Stimulated activated CD4-positive, alpha-beta T cell treated with anti-CD3 and anti-CD28 coated beads, Interleukin-4, amount 100 ng/mL, for 24 hours (primary cell): ENCODE measurements at places on chromosomes 2 and 18.

- DNase-seq, result no peak
These were observed 463.3 kb upstream of the CELF4 start for GRCh38 chr18:38028946-38029345.

- no peak for DNase-seq
These were observed 44.3 kb downstream of the ST3GAL5 start for GRCh38 chr2:85844486-85844885.

DNA sequence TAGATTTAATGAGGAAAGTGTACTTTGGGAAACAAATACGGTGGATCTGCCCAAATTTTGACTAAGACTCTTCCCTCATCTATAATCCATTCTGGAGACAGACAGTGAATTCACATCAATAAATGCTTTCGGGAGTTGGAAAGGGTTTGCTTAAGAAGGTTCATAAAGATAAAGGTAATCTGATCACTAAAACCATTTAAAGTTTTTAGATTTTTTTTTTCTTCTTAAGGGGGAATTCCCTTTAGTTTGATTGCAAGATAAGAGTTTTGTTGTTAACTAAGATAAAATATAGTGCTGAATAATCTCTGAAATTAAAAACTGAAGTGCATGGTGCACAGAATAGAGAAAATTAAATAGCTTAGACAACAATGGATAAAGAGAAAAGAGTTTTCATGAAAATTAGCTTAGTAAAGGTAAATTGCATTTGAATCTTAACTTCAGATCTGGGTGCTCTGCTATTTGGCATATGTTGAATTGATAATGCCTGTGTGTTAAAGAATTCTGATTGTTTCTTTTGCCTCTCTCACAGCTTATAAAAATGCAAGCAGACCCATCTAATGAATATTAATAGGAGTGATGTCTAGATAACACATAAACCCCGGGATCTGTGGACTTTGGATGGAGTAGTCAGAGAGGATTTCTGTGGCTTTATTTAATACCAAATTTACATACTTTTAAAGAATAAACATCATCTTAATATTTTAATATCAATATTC, 100.8 kb downstream of the MEIS1 start:
- no peak for DNase-seq

DNA sequence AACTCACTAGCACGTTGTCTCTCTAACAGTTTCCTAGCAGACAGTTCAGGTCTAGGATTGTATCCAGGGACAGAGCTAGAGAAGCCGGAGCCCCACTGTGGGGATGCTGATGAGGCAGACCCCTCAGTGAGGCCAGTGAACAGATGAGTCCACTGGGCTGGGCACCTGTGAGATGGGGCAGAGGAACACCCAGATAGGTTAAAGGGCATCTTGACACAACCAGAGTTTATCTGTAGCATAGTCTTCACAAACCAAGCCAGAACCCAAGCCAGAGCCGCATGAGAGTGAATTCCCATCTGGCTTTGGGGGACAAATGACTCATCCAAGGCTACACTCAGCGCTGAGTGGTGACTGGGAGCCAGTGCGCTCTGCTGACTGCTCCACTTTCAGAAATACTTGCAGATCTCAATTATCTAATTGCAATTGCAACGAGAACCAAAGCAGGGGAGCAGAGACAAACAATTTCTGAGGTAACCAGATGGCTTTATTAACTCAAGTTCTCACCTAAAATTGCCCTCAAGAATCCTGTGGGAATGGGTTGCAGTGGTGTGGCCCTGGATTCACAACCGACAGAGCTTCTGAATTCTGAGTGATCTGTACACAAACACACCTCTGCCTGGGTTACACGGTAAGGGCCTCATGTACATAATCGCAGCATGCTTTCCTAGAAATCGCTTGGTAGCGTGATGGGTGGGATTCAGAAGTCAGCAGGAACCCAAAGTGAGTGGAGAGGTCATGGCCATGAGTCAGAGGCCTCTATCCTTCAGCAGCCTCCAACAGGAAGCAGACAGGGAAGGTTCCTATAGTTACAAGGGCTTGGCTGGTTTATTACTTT, 48.7 kb upstream of the MSH2 start:
- DNase-seq, result no peak

DNA sequence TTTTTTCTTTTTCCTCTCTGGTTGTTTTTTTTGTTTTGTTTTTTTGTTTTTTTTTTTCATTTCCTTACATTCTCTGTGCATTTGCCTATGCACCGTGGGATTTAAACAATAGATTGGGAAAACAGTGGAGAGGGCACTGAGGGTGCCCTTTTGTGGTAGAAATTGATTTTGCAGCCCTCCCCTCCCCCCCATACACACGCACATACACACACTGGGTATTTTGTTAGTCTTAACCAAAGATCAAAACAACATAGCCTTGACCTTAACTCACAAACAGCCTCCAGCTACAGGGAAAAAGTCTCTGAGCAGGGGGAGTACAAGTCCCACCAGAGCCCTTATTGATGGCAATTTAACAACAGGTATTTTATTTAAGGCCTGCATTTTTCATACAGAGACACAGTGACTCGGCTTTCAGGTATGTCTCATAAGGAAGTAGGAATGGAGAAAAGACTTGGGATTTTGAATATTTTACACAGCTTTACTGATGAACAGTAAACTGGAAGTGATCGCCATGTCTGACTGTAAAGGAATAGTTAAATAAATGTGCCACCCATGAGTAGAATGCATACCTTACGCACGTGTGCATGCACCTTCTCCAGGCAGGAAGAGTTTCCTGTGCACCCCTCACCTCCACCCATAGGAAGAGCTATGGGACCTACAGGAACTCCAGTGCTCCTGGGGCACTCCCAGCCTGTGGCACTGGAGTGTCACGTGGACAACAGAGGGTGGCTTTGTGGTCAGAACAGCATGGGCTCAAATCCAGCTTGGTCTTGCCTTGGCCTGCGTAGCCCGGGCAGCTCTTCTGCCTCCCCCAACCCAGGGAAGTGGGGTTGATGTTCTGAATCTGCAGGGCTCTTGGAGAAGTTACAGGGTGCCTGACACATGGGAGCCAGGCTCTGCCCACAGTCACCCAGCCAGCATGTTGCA, 266.4 kb downstream of the ANAPC1 start:
- no peak for DNase-seq

- no peak for DNase-seq
These were observed 161.7 kb downstream of the RND3 start for GRCh38 chr2:150325656-150326314.

GRCh38 chr2:145012214-145012670, 492.3 kb upstream of the ZEB2 start:
- DNase-seq, result no peak

- no peak for DNase-seq
These were observed 674.9 kb downstream of the ZEB2 start for GRCh38 chr2:143844986-143845385.

- DNase-seq, result no peak
These were observed 1143.5 kb upstream of the CELF4 start for GRCh38 chr18:38709122-38709521.

DNA sequence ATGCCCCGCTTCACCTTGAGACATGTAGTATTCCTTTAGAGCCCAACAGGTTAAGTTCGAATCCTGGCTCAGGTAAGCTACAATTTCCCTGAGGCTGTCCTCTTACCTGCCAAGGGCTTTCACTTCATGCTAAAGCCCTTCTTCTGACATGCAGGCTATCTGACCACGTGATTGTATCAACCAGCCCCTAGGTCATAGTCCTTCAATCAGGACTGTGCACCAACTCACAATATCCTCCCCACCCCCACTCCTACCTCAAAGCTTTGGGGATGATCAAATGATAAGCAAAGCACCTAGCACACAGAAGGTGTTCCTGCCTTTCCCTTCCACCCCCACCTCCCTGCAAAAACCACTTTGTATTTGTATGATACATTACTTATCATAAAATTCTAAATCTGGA, 78.9 kb downstream of the AAK1 start:
- DNase-seq, result no peak

DNA sequence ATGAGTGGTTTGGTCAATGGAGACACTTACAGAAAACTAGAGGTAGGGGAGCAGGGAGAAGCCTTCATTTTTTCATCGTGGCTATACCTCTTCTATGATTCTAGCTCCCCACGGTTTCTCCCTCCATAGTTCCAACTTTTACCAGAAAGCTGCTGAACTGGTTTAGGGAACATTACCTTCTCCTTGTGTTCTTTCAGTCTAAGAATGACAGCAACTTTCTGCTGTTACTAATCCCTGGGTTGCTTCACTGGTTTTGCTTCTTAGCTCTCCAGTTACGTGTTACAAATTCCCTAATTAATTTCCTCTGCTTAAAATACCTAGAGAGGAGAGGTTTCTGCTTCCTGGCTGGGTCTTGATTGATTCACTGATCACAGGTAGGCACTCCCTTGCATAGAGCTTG, 499.9 kb downstream of the SLC4A3 start:
- no peak for DNase-seq

- no peak for DNase-seq
These were observed 62.5 kb downstream of the REEP1 start for GRCh38 chr2:86274918-86275275.

GRCh38 chr2:99420031-99420430, 69.8 kb downstream of the REV1 start:
- DNase-seq, result no peak

- no peak for DNase-seq
These were observed 429.2 kb downstream of the PID1 start for GRCh38 chr2:228841877-228842276.

- DNase-seq, result no peak
These were observed 7.8 kb downstream of the COLEC11 start for GRCh38 chr2:3602553-3603339.

GRCh38 chr2:198913394-198914152, 544.2 kb downstream of the SATB2 start:
- DNase-seq, result no peak

DNA sequence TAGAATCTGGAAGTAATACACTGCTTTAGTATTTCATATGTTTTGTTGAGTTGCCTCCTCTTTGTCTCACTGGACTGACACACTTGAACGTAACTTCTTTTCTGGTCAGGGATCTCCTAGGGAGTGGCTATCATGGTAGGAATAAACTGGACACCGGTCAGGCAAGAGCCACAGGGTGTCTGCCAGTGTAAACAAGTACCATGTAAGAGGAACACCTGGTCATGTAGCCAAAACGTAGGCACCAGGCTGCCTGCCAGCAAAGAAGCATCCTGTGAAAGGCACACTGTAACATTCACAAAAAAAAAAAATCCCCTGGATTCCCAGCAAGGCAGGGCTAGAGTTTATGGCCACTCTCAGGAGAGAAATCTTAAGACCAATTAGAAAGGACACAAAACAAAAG, 372.8 kb upstream of the RND3 start:
- no peak for DNase-seq

- no peak for DNase-seq
These were observed 111.7 kb downstream of the SH3BP4 start for GRCh38 chr2:235063471-235063961.

- DNase-seq, result no peak
These were observed 60.7 kb upstream of the COX7A2L start for GRCh38 chr2:42421601-42422239.

GRCh38 chr2:69216535-69217332, 170.3 kb downstream of the GFPT1 start:
- DNase-seq, result no peak

DNA sequence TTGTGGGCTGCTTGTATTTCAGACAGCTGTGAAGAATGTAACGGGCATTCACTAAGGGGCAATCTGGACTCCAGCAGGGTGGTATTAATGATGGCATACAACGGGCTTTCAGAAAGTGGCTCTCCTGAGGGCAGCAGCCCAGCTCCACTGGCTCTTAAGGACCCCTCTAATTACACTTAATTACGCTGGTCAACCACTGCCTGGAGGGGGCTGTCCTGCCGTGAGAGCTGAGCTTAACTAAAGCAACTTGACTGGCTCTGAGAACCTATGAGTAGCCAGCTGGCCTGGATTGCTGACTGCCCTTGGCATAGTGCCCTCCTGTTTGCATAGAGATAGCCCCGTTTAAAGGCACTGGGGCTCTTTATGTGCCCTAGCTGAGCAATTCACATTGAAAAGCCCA, 3.8 kb downstream of the LIPG start:
- DNase-seq, result no peak

DNA sequence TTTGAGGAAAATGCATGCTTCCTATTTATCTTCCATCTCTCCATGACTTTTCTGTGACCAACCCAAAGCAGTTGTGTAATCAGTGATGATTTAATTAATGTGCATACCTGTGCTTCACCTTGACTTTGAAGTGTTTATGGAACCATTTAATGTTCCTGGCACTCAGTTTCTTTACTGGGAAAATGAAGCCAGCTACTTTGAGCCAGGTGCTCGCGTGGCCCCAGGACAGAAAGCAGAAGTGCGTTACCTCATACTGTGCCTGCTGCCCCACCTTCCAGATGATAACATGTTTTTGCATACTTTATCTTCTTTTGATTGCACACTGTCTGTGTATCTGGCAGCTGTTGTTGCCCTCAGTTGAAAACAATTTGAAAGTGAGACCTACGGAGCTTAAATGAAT, 61.3 kb downstream of the PMAIP1 start:
- no peak for DNase-seq

DNA sequence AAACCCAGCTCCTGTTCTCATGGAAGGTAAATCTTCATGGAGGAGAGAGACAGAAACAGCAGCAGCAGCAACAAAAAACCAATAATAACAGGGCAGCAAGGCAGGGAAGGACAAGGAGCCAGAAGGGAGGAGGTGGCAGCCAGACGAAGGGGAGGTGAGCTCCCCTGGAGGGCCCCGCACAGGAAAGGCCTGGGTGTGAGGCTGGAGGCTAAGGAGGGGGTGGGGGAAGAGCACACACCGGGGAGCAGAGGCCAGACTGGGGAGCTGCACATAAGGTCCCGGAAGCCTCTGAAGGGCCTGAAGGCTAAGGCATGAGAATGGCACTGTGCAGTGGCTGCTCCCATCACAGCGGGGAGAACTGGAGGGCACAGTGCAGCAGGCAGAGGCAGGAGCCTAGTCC, 94.8 kb upstream of the SMAD7 start:
- DNase-seq, result no peak

GRCh38 chr2:236826606-236827156, 257.1 kb downstream of the ACKR3 start:
- no peak for DNase-seq

DNA sequence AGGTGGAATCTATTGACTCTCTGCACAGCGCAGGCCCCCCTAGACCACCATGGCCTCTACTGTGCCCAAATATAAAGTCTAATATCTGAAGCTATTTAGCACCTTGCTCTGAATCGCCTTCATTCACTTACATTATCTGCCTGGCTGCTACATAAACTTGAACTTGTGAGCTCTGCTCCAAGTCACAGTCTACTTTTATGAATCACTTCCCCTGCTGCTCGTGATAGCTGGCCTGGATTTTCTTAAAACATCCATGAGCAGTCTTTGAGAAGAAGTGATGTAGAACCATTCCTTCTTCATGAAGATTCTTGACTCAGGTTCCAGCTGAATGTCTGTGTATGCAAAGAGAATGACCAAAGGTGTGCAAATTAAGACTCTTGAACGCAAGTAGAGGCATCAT, 359.5 kb downstream of the RND3 start:
- DNase-seq, result no peak

DNA sequence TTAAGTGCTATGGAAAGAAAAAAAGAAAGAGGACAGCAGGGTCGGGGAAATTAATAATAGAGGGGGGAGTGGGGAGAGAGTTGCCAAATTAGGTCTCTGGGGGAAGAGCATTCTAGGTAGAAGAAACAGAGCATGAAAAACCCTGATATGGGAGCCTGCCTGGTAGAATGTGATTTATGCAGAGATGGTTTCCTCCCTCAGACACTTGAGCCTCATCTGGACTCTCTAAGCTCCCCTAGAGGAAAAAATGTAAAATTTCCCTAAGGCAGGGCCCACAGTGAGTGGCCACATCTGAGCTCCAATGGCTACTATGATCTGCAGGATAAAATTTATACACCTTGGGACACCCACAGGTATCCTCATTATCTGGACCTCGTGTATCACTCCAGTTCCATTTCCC, 20.6 kb upstream of the EPAS1 start:
- no peak for DNase-seq
